Right ventricle myocardium inferior (tissue), 1 donor: ENCODE measurements at places on chromosomes 1 and 21. TPM values are rescaled to one million over a fixed set of nuclear protein-coding genes. Genes with fewer than 3 reads are reported as not detected.

PLA2G2D gene
- total RNA-seq = not detected

HES4 gene
- total RNA-seq = 36.7 TPM

ITLN2 gene
- not detected for total RNA-seq

MX2 gene
- total RNA-seq = 4.8 TPM

BARHL2 gene
- total RNA-seq = not detected

RHBDL2 gene
- total RNA-seq = 0.14 TPM

SLAMF1 gene
- 0.24 TPM for total RNA-seq

FCGR2B gene
- total RNA-seq = 19.4 TPM
